NCI-H1417 treated with DMSO at 0.1 percent for 48 hours (cell line): ENCODE measurements at places on chromosomes 1 and 21.

DNA sequence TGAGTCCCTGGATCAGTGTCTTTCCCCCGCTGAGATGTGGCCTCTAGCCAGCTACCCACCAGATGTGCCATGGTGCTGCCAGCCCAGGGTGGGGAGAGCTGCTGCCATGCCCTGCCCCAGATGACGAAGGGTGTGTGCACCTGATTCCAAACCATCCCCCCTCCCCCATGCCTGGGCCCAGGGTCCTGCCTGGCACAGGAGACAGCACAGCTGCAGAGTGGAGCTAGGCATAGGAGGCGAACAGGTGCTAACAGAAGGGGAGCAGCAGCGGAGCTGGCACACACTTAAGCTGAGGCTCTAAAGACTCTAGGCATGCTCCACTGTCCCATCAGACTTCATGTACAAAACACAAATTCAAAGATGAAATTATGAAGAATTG is 9.0 kb upstream of the LDLRAP1 start:
- no peak for DNase-seq

- DNase-seq = no peak
Measured at GRCh38 chr21:14617040-14617393, 70.9 kb upstream of the SAMSN1 start.

GRCh38 chr1:40774266-40774998 is 9.2 kb upstream of the KCNQ4 start:
- DNase-seq = no peak

DNA sequence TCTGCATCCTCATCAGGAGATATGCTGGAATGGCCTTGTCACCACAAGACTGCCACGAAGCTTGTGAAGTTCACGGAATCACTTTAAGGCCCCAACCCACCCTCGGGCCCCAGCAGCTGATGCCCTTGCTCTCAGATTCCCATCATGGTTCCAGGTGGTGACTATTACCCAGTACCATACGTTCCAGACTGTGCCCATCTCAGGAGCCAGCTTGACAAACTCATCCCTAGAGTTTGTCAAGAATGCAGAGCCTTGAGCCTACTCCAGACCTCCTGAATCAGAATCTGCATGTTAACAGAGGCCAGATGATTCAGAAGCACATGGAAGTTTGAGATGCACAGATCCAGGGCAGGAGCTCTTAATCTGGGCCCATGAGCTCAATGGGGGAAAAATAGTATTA is 53.9 kb upstream of the RBM15 start:
- no peak for DNase-seq

- DNase-seq = no peak
Measured at GRCh38 chr1:232377494-232377770, 252.5 kb downstream of the SIPA1L2 start.

DNA sequence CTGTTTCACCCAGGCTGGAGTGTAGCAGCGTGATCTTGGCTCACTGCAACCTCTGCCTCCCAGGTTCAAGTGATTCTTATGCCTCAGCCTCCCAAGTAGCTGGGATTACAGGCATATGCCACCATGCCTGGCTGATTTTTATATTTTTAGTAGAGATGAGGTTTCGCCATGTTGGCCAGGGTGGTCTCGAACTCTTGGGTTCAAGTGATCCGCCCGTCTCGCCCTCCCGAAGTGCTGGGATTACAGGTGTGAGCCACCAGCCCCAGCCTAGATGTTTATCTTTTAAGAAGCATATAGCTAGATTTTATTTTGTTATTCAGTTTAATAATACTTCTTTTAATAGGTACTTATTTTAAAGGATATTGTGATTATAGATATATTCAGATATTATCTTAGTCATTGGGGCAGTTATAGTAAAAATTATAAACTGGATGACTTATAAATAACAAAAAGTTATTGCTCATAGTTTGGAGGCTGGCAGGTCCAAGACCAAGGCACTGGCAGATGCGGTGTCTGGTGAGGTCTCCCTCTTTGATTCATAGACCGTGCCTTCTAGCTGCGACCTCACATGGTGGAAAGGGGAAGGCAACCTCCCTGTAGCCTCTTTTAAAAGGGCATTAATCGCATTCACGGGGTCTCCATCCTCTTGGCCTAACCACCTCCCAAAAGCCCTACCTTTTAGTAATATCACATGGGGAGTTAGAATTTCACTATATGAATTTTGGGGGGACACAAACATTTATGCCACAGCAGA is 3.1 kb upstream of the KCNE2 start:
- DNase-seq = no peak

DNA sequence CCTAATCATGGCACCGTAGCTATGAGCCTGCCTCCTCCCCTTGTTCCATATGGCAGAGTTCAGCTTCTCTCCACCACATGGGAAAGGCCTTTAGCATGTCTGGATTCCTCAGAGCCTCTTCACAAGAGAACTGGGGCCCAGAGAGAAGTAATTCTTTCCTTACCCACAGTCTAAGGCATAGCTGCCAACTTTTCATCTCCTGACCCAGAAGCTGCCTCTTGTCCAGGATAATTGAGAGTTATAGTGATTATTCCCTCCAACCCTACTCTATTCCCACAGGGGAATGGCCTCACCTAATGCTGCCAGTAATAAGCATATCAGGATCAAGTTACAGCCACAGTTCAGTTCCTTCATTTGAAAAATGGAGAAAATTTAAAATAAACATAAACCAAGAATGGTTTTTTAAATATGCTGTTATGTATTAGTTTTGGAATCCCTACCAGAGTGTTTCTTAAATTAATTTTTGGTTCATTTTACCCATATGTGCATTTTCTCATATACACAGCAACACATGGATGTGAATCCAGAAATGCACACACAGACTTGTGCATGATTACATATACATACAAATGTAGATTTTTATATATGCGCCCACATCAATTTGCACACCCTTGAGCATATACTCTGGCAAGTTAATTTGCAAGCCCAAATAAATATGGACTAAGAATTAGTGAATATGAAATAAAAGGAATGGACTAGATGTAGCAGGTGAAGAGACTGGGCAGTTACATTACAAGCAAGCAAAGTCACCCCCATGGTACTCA is 63.9 kb upstream of the WARS2 start:
- no peak for DNase-seq

DNA sequence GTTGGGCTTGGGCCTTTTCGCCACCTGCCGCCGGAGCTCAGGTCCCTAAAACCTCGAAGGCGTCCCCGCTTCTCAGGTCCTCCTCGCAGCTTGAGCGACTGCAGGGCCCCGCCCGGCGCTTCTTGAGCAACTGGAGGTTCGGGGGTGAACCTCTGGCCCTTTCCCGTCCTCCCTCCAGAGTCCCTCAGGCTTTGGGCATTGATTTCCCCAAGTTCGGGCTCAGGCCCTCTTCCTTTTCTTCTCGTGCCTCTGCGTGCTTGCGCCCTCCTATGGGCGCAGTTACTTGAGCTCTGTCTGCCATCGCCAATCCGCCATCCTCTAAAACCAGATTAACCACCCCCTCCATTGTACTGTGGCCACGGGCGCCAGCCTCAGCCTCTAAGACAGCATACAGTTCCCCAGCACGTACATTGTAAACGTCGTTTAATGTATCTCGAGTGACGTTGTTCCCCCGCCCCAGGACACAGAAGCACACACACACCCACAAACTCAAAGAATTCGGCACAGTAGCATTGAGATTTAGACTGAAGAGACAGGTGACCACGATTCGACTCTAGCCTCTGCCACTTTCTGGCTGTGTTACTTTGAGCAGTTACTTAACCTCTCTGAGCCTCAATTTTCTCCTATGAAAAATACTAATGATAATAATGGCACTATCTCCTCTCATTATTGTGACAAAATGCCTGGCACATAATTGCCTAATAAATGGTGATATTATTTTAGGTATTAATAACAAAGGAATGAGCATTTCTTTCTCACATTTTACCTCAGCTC is 22.6 kb downstream of the BTG2 start:
- no peak for DNase-seq

- DNase-seq = no peak
Measured at GRCh38 chr1:200226268-200226968, 183.4 kb downstream of the ZNF281 start.

- DNase-seq = no peak
Measured at GRCh38 chr1:55378582-55378981, 163.4 kb upstream of the USP24 start.

GRCh38 chr1:68197891-68198290 is 34.4 kb downstream of the WLS start:
- peak; percentile 88 for DNase-seq

DNA sequence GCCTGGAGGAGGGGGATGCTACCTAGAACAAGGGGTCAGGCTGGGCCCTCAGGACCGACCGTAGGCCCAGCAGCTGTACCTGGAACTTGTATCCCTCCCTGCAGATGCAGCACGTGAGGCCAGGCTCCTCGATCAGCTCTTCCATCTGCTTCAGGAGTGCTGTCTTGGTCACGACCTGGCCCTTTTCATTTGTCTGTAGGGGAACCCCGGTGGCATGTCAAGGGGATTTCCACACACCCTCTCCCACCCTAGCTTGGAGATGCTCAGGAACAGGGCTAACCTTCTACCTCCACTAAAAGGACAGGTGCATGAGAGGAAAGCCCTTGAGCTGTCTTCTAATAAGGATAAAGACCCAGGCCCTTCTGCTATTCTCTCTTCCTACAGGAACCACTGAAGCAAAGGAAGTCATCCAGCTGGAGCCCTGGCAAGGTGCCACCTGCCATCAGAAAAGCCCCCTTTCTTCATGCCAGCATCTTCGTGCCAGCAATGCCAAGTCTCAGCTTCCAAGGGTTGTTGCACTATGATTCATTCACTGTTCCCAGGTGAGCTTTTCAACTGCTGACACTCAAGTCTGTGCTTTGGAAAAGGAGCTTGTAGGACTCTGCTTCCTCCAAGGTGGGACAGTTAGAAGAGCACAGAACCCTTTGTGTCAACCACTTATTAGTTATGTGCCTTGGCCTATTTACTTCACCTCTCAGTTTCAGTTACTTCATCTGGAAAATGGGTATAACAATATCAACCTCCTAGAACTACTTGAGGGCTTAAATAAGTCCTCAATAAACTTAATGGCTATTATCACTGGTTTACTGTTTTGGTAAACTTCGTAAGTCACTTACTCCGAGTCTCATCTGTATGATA is 122.1 kb downstream of the UBR4 start:
- DNase-seq = no peak

DNA sequence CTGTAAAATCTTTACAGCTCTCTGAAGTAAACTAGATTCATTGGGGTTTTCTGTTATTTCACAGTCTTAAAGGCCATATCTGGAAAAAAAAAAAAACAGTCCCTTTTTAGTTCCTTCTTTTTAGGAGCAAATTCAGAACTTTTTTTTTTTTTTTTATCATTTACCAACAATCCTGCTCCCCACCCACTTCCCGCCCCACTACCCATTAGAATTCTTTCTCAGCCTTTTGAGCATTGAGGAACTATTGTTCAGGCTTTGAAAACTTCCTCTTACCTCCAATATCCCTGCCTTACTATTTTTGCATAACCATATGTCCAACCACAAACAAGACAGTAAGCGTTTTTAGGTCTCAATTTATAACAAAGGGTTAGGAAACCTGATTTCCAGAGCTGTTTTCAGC is 330.1 kb downstream of the PLPP3 start:
- no peak for DNase-seq
